ENCODE measurements at places on chromosomes 3 and 15.

GRCh38 chr3:133475245-133476010 lies 75.6 kb downstream of the BFSP2 start:
- DNase-seq = no peak

DNA sequence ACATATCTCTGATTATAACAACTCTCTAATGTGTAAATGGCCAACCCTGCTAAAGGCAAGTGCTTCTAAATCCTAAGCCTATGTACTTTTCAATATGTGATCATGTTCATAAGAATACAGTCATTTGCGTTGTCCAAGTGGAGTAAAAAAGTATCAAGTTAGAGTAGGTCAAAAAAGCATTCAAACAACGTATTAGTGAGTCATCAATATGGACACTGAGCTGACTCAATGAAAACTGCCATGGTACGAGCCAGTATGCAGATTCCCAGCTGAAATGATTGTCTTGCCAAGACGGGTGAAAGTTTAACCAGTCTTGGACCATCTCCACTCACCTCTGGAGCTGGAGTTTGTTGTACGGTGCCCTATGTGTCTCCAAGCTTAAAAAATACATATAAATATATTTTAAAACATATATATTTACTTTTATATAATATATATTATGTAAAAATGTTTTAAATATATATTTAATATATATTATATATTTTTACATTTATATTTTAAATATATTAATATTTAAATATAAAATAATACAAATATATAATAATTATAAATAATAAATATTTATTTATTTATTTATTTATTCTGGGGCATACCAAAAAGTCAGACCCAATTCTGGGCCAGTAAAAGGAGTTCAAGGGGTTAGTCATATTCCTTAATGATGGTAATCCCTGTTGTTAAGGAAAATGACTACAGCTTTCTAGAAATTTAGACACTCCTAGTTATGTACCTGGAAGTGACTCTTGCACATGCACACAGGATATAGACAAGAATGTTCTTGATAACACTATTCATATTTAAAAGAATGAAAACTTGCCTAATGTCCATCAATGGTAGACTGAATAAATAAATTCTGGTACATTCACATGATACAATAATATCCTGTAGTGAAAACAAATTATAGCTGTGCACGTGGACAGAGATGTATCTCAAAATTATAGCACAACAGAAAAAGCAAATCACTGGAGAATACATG lies 27.2 kb downstream of the PLSCR4 start:
- no peak for DNase-seq

- DNase-seq = no peak
Observed at GRCh38 chr3:21621181-21621651, 129.8 kb downstream of the ZNF385D start.

DNA sequence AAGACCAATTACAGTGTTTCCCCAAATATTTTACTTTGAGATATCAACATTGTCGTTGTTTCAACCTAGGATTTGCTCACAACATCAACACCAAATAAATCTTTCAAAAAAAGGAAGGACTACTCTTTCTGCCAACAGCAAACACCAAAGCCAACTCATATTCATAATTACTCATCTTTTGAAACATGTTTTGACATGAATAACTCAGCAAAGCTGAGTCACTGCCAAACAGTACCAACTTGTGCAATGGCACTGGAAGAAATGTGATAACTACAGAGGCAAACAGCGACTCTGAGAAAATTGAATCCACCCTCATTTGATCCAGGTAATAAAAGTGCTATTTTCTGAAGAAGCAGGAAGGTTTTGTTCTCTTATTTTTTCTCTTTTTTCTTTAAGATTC lies 67.2 kb downstream of the PEX5L start:
- DNase-seq = no peak

GRCh38 chr3:125435231-125435630 lies 60.1 kb upstream of the ZNF148 start:
- DNase-seq = no peak

DNA sequence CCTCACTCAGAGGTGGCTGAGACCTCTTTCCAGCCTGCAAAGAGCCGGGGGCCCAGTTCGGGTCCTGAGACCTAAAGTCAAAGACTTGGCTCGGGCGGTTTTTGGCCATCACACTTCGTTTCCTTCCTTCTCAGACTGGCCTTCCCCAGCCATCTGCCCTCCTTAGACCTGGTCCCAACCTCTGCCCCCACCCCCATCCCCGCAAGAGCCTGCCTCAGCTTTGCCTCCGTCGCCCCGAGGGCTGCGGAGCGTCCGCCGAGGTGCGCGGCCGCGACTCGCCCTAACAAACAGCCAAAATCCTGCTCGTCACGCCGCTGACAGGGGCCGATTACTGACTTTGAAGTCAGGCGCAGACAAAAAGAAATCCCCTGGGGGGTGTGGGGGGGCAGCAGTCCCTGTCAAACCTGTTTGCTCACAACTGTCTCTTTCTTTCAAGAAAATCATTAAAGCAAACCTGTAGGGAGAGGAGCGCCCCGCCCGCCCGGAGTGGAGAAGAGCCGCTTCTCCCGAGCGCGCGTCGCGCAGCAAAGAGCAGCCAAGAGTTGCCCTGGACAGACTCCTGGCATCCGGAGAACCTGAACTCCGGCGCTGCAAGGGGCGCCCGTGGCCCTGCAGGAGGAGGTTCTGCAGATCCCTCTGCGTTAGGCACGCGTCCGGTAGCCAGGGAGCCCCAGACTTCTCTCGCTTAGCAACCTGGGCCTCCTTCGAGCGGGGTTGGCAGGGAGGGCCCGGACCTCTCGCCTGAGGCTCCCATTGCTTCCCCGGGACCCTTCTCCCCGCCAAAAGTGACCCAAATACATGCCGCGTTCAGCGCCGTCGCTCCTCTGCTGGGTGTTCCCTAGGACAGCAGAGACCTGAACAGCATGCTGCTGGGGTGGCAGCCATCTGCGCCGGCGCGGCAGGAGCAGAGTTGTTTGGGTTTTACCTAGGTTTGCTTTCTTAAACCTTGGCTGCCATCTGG lies 4.5 kb downstream of the SOX14 start:
- no peak for DNase-seq

GRCh38 chr15:51696566-51696965 lies 15.3 kb downstream of the SCG3 start:
- DNase-seq = no peak

DNA sequence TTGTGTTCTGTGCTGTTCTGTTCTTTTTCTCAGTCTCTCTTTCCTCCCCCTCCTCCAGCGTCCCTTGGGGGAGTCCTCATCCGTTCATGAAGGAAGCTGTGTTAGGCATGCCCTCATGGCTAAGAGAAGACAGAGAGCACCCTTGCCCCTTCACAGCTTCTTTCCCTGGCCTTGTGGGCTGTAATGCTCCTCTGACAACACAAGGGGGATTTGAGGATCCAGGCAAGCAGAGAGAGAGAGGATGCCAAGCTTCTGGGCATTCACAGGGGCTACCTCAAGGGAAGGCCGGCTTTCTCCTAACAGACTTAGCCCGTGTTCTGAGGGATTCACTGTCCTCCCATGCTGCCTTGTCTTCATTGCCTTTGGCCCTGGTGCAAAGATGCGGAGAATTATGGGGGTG lies 389.5 kb downstream of the LRTM1 start:
- no peak for DNase-seq

GRCh38 chr15:67472957-67473356 lies 48.0 kb upstream of the C15orf61 start:
- DNase-seq = no peak

DNA sequence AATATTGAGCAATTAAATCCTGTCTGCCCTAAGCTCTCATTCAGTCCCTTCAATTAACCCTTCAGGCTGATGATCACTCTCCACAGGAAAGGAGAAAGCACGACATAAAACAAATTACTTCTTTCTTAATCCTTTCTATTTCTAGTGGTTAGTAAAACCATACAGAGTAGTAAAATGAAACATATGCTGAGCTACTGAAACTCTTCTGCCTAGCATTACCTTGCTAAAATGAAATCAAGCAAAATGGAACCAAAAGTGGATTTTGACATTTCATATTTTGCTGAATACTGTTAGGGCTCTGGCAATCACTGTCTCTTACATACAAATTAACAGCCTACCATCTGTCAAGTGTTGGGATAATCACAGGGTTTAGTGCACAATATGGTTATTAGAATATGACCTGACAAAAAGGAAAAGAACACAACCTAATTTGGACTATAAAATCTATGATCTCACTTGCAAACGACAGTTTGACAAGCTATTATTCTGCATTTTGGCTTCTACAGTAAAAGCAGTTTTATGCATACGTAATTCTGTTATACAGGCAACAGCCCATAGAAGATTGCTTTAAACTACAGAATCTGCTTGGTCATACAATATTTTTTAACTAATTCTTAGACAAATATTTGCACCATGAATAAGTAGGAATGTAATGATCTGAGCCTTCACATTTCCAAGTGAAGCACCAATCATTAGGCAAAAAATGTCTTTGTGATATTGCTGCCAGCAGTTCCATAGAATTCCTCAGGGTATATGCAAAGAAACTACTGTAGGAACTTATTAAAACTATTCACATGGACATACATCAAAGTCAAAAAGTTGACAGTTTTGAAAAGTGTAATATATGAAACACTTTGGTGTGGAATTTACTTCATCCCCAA lies 105.0 kb downstream of the FHIT start:
- no peak for DNase-seq

GRCh38 chr3:122343654-122344053 lies 18.6 kb downstream of the CSTA start:
- DNase-seq = no peak

- no peak for DNase-seq
Observed at GRCh38 chr15:41689834-41690233, 29.6 kb downstream of the MGA start.

- DNase-seq = no peak
Observed at GRCh38 chr3:40097131-40098117, 212.1 kb upstream of the EIF1B start.

GRCh38 chr3:51538115-51538458 lies 432 bp upstream of the RAD54L2 start:
- DNase-seq = no peak

- no peak for DNase-seq
Observed at GRCh38 chr15:101841656-101842055, 29.7 kb downstream of the OR4F15 start.

- no peak for DNase-seq
Observed at GRCh38 chr15:88623061-88623460, 1.9 kb downstream of the AEN start.

DNA sequence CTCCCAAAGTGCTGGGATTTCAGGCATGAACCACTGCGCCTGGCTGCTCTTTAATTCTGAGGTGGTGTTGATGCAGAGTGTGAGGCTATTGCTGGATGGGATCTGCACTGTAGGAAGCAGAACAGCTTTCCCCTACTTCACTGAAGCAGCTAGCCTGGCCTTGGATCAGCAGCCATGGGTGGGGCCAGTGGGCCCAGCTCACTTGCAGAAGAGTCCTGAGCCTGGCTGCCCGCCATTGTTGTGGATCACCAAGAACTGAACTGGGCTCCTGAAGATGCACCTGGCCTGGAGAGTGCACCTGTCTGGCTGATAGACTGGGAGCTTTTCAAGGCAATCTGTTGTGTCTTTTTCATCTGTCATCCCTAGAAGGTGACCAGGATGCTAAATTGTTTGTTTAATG lies 11.9 kb downstream of the TLNRD1 start:
- no peak for DNase-seq

Measured in stimulated activated CD8-positive, alpha-beta memory T cell treated with anti-CD3 and anti-CD28 coated beads, Interleukin-12 subunit alpha, Interleukin-12 subunit beta, amount 100 ng/mL, for 1 hour (primary cell).